ENCODE measurements at places on chromosomes 5 and 9. TPM values are rescaled to one million over a fixed set of nuclear protein-coding genes. Genes with fewer than 3 reads are reported as not detected.
A peak's percentile ranks its signal among the peaks of the same experiment; 100 is the strongest.

Gene PCDHB14
- 2.5 TPM for total RNA-seq

Gene SHROOM1
- 2.5 TPM for total RNA-seq

- DNase-seq: no peak
These were observed 149.0 kb upstream of the FTMT start for GRCh38 chr5:121702682-121703081.

Gene BSPRY
- 8.3 TPM for total RNA-seq

Gene PCDHGA10
- 7.0 TPM for total RNA-seq

DNA sequence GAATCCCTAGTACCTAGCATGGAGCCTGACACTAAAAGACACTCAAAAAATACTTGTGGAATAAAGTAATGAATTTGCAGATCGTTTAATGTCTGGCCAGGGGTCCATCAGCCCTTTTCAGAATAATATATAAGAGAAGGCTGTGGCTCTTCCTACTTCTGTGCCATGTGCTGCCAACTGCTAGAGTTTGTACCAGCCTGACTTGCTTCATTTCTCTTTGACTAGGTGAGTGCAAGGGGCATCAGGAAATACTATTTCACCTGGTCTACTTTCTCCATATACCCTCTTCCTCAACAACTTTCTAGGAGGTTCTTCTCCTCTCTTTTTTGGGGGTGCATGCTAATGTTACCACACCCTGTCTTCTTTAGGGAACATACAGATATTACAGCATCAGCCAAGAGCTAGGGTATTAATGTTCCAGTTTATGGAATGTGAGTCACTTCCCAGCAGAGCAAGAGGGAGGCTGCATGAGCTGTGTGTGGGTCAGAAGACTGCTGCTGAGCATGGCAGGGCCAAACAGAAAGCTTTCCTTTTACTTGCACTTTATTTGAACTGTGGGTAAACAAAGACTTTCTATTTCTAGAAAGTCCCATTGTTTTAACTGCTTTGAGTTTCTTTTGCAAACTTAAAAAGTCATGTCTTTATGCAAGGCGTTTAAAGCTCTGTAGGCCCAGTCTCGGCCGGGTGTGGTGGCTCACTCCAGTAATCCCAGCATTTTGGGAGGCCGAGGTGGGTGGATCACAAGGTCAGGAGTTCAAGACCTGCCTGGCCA lies 158.9 kb downstream of the ADAMTSL1 start:
- no peak for DNase-seq

Gene SPINK13
- total RNA-seq: not detected

DNA sequence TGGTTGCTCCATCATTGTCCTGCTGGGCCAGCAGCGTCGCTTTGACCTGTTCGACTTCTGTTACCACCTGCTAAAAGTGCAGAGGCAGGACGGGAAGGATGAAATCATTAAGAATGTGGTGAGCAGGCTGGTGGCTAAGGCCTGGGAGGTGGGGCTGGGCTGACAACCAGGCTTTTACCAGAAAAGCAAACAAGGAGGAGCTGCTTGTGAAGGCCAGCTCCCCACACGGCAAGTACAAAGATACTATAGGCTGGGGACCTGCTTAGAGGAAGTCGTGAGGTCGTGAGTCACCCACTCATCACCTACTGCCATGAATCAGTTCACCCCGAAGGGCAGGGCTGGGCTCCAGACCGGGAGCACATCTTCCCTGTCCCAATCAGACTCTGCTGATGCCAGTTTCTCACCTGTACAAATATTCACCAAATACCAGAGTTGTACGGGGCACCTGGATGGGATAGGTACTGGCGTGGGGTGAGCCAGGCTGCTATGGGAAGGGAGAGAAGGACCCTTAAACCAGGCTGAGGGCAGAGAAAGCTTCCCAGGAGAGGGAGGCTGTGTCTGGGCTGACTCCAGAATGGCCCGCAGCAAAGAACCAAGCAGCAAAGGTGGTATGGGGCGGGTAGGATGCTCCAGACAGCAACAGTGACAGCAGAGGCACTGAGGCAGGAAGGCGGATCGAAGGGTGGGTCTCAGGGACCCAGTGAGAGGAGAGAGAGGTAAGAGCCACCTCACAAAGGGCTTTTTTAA lies 69.3 kb upstream of the NIPAL4 start:
- DNase-seq: no peak

DNA sequence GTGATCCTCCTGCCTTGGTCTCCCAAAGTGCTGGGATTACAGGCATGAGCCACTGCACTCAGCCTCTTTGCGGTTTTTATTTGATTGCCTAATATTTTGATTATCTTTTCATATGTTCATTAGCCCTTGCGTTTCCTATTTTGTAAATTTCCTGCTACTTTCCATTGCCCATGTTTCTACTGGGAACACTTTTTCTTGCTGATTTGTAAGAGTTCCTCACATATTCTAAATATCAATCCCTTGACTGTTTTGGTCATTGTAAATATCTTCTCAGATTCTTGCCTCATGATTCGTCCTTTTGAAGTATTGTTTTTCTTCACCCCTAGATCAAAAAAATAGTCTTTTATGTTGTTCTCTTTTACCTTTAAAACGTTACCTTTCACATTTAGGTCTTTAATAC lies 37.9 kb upstream of the TTC1 start:
- no peak for DNase-seq

Gene LRRC19
- total RNA-seq: not detected

- no peak for DNase-seq
These were observed 502.4 kb downstream of the GADD45G start for GRCh38 chr9:90107040-90107725.

- no peak for DNase-seq
These were observed 163.2 kb downstream of the SH3GL2 start for GRCh38 chr9:17742067-17742466.

GRCh38 chr5:174734571-174735497 lies 10.5 kb downstream of the MSX2 start:
- DNase-seq: no peak

DNA sequence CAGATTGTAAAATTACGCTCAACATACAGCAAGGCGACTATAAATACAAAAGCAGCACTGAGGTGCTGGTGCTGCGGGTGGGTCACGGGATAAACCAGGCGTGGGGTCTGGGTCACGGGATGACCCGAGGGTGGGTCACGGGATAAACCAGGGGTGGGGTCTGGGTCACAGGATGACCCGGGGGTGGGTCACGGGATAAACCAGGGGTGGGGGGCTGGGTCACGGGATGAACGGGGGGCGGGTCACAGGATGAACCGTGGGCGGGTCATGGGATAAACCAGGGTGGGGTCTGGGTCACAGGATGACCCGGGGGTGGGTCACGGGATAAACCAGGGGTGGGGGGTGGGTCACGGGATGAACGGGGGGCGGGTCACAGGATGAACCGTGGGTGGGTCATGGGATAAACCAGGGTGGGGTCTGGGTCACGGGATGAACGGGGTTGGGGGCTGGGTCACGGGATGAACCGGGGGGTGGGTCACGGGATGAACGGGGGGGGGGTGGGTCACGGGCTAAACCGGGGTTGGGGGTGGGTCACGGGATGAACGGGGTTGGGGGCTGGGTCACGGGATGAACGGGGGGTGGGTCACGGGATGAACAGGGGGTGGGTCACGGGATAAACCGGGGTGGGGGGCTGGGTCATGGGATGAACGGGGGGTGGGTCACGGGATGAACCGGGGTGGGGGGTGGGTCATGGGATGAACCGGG lies 30.2 kb upstream of the SLC9A3 start:
- peak; percentile 36 for DNase-seq

DNA sequence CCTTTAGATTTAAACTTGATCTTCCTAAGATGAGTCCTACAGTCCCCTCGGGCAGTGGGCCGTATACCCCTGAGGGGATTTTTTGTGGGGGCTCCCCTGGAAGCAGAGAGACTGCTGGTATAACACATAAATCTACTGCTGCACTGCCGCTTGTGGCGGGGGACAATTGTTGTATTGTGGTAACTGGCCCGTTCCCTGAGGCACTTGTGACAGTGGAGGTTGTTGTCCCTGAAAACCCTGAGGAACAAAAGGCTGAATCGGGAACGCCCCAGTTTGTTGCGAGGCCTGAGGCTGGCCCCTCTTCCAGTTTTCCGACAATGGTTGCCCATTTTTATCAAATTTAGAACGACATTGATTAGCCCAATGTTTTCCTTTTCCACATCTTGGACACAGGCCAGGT lies 4.7 kb upstream of the TMEM141 start:
- DNase-seq: no peak

DNA sequence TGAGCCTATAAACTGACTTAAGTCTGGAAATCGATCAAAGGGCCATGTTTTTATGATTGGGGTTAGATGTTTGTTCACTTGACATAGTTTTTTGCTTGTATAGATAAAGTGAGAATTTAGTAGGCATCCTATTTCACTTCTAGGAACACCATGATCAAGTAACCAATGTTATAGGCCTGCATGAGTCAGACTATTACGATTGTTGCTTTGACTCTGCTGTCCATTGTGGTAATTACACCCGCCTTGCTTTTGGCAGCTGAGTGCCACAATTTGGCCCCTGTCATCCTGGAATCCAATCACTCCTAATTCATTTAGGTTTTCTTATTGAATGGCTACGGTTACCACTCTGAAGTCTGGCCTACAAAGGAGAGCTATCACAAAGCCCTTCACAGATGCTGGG lies 67.8 kb upstream of the IL33 start:
- DNase-seq: no peak

Gene AK6
- 22.8 TPM for total RNA-seq

Gene RLN1
- total RNA-seq: not detected

DNA sequence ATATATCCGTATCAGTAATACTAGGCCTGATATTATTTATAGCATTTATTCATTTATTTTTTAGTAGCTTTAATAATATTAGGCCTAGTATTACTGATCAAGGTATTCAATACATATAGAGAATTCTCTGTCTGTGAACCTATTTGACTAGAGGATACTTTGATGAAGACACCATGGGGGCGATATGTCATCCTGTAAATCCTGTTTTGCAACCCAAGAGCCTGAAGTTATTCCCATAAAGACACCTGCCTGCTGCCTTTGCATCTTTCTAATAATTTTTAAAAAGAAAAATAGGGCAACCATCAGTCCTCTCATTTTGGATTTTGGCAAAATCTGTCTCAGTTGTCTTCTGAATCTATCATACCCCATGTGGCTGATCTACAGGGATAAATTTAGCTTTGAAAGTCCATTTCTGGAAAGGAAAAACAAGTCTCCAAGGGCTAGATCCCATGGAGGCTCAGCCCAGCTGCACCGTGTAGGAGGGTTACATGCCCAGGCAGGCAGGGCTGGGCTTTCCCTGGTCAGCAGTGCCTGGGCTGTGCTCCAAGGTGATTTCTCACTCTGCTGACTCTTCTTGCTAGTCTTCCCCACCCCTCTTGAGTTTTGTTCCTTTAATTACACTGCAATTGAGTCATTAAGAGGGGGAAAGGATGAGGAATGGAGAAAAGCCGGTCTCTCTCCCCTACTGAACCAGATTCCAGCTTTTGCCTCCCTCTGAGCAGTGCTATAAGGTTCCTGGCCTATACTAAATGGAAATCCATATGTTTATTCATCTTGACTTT lies 169.0 kb downstream of the TRIM32 start:
- no peak for DNase-seq

Gene CMBL
- total RNA-seq: 2.5 TPM

GRCh38 chr5:16603701-16604100 lies 13.1 kb downstream of the RETREG1 start:
- no peak for DNase-seq

DNA sequence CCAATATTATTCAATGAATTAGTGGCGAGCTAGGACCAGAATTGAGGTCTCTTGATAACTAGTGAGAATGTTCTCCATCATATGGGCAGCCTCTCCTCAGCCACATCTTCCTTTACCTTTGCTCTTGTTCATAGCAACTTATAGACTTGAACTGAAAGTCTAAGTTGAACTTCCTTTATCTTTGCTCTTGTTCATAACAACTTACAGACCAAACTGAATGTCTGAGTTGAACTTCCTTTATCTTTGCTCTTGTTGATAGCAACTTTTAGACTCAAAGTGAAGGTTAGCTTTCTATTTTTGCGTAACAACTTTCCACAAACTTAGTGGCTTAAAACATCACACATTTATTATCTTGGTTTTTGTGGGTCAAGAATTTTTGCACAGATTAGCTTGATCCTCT lies 146.4 kb upstream of the C9orf72 start:
- no peak for DNase-seq

Gene FOXD4L4
- 0.40 TPM for total RNA-seq

Gene RNF183
- total RNA-seq: not detected

Gene CANX
- 185 TPM for total RNA-seq

DNA sequence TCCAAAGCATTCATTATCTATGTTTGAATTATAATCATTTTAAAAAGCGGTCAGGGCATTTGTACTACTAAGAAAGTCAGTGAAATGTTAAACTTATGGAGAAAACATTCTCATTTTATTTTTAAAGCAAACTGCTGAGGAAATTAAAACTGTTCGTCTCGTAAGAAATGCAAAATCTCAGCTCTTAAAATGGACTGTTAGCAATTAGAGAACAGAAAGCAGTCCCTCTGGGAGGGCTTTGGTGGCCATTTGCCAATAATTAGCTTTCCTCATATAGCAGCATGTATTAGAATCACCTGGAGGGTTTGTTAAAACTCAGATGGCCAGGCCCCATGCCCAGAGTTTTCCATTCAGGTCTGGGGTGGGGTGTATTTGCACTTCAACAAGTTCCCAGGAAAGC lies 120.7 kb upstream of the RASEF start:
- no peak for DNase-seq

GRCh38 chr9:16514131-16514530 lies 356.3 kb downstream of the BNC2 start:
- no peak for DNase-seq

DNA sequence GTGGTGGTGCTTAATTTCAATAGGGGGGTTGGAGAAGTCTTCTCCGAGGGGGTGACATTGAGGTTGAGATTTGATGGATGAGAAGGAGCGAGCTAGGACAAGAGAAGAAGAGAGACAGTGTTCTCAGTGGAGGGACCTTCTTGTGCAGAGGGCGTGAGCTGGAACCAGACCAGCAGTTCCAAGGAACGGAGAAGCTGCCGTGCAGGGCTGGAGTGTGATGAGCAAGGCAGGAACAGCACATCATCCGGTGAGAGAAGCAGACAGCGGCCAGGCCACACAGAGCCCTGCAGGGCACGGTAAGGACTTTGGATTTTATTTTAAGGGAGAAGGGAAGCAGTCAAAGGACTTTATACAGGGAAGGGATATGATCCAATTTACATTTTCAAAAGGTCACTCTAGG lies 206.9 kb downstream of the MELK start:
- DNase-seq: no peak

Gene SYK
- 23.7 TPM for total RNA-seq

Gene LCN12
- total RNA-seq: not detected

GRCh38 chr5:153135411-153135810 lies 355.1 kb upstream of the GRIA1 start:
- DNase-seq: no peak

Gene OTP
- not detected for total RNA-seq

Gene TMC1
- total RNA-seq: not detected

Gene TTC1
- 33.4 TPM for total RNA-seq

DNA sequence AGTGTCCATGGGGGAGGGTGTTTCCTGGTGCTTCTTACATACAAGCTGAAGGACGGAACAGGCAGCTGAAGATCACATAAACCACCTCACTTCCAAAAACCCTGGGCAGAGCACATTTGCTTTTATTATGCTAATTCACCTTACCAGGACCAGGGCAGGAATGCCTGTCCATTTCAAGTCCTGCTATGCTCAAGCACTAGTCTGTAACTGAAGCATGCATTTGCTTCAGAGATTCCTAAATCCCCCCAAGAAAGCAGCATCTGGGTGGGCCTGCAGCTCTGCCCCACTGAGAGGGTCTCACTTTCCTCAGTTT lies 9.4 kb upstream of the NACC2 start:
- no peak for DNase-seq

- DNase-seq: peak; percentile 57
These were observed 1.7 kb upstream of the ALDH1A1 start for GRCh38 chr9:72954431-72955125.

Gene TEK
- total RNA-seq: 7.1 TPM

Measured in suprapubic skin (tissue), 4 donors.